GM13976 (cell line): ENCODE measurements at places on chromosomes 11 and 22.

GRCh38 chr11:7527029-7527428 lies 13.2 kb downstream of the PPFIBP2 start:
- DNase-seq: no peak

GRCh38 chr11:131987703-131988102 lies 617.3 kb downstream of the NTM start:
- no peak for DNase-seq

- no peak for DNase-seq
Observed at GRCh38 chr11:70601861-70602538, 203.7 kb downstream of the CTTN start.

DNA sequence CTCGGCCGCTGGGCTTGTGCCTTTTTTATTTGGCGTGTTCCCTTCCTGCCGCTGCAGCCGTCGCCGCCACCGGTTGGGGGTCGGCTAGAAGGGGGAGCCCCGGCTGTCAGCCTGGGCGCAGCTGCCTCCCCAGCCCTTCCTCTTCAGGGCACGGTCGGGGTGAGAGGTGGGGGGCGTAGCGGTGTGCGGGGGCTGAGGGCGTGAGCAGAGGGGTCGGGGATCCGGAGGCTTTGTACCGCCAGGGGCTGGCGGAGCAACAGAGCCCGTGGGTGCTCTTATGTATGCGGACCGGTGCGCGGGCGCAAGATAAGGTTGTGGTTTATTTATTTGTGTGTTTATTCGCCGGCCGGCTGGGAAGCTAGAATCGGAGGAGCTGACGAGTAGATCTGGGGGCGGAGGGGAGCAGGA lies 477 bp downstream of the ZBTB16 start:
- DNase-seq: peak; percentile 42

GRCh38 chr22:25818541-25818940 lies 76.6 kb downstream of the MYO18B start:
- DNase-seq: no peak

DNA sequence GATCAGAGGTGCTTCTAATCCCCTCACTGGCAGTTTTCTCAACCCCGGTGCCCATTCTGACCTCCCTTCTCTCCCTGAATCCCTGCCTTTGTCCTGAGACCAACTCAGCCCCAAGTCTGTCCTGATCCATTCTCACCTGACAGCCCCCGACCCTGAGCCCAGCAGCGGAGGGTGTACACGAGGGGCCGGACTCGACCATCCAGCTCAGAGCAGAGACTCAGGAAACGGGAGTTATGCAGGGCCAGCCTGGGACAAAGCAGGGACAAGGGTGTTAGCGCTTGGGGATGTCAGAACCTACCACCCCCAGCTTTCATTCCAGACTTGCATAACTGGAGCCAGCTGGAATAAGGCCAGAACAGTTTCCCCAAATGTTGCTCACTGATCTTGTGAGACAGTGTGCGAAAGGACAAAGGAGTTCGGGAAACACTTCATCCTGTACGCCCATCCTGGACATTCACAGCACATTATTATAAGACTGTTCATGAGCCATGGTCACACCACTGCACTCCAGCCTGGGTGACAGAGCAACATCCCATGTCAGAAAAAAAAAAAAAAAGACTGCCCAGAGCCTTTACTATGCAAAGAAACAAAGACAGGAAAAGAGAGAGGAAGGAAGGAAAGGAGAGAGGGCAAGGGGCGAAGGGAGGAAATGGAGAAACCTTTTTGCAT lies 3.5 kb upstream of the EEF1G start:
- no peak for DNase-seq

- no peak for DNase-seq
Observed at GRCh38 chr22:37171662-37172061, 16.4 kb downstream of the C1QTNF6 start.

DNA sequence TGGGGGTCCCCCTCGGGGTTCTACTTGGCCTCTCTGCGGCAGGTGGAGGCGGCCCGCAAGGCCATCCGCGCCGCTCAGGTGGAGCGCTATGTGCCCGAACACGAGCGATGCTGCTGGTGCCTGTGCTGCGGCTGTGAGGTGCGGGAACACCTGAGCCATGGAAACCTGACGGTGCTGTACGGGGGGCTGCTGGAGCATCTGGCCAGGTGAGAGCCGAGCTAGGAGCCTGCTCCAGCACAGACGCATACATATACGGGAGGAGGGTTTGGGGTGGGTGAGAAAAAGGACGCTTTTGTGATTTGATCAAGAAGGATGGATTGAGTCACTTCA lies 415 bp downstream of the CENATAC start:
- no peak for DNase-seq
